ENCODE measurements at places on chromosomes 3 and 15.

- DNase-seq: peak; percentile 9
Observed at GRCh38 chr15:52331490-52332240, 36.1 kb upstream of the MYO5C start.

GRCh38 chr15:42273900-42274701 lies 868 bp upstream of the TMEM87A start:
- peak; percentile 84 for DNase-seq

DNA sequence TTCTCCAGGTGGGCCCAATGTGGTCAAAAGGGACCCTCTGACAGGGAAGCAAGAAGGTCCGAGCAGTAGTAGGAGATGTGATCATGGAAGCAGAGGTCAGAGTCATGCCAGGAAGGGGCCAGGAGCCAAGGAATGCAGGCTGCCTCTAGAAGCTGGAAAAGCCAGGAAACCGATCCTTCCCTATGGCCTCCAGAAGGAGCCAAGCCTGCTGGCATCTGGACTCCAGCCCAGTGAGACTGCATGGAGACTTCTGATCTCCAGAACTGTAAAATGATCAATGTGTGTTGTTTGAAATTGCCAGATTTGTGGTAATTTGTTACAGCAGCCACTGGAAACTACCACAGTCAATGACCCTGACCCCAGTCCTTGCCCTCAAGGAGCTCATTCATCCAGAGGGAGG lies 56.8 kb upstream of the SPATA12 start:
- DNase-seq: no peak

- no peak for DNase-seq
Observed at GRCh38 chr3:45249391-45249790, 23.3 kb upstream of the TMEM158 start.

GRCh38 chr15:89877083-89877425 lies 16.7 kb downstream of the AP3S2 start:
- DNase-seq: no peak

DNA sequence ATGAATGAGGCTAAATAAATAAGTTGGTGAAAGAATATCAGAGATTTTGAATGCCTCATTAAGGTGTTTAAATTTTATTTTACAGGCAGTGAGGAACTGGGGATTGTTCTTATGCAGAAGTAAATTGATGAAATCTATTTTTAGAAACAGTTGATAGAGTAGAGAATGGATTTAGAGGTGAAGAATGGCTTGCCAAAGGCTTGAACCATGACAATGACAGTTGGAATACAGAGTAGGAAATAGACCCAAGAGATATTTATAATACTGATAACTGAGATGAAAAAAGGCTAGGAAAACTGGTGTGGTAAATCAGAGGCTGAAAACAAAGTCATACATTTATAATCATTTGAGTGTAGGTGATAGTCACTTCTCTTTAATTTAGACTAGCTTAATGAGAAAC lies 39.0 kb upstream of the RBMS3 start:
- no peak for DNase-seq

- no peak for DNase-seq
Observed at GRCh38 chr3:119653876-119654275, 6.5 kb downstream of the POPDC2 start.

DNA sequence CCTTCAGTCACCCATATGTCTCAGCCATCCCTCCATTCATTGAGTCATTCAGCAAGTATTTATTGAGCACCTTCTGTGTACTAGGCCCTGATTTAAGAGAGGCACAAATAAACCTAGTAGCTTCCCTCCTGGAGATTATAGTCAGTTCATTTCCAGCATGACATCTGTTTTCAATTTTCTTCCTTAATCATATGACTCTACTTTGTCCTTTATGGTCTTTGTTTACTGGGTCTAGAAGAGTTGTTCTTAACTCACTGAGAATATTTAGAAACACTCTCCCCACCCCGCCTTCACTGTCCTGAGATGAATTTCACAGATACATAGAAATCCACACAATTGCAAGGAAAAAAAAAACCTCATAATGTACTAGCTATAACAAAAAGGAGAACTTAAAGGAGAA lies 44.8 kb upstream of the ADAMTS9 start:
- DNase-seq: no peak

- no peak for DNase-seq
Observed at GRCh38 chr3:78257951-78258530, 1218.1 kb downstream of the ROBO2 start.

All from T-helper 2 cell (primary cell).